T-cell (primary cell): ENCODE measurements at places on chromosomes 5 and 9. TPM values are rescaled to one million over a fixed set of nuclear protein-coding genes. Genes with fewer than 3 reads are reported as not detected.

PPP3R2 gene
- not detected for total RNA-seq

MAMDC4 gene
- total RNA-seq = 10.7 TPM

TMOD1 gene
- 1.3 TPM for total RNA-seq

NUTM2G gene
- not detected for total RNA-seq

GRXCR2 gene
- not detected for total RNA-seq

PCDHB2 gene
- not detected for total RNA-seq

CCNB1 gene
- total RNA-seq = 4.1 TPM

SLC35D2 gene
- 16.2 TPM for total RNA-seq

LHX2 gene
- total RNA-seq = not detected

DIMT1 gene
- total RNA-seq = 25.9 TPM

TMC1 gene
- not detected for total RNA-seq

CORO2A gene
- 12.4 TPM for total RNA-seq

HSPA5 gene
- 142 TPM for total RNA-seq

CNTFR gene
- not detected for total RNA-seq

FGF18 gene
- 0.18 TPM for total RNA-seq

GLRA1 gene
- not detected for total RNA-seq

ZNF618 gene
- total RNA-seq = 0.82 TPM

RNF20 gene
- 53.4 TPM for total RNA-seq

EDIL3 gene
- 0.18 TPM for total RNA-seq

MORN5 gene
- not detected for total RNA-seq

GPRIN1 gene
- total RNA-seq = 0.54 TPM

GBGT1 gene
- 13.3 TPM for total RNA-seq

MAP1B gene
- 0.47 TPM for total RNA-seq

OR2V2 gene
- total RNA-seq = not detected

PCDHB16 gene
- not detected for total RNA-seq

ISCA1 gene
- total RNA-seq = 61.1 TPM

KCNV2 gene
- not detected for total RNA-seq

HK3 gene
- 0.16 TPM for total RNA-seq

SLC27A4 gene
- 17.5 TPM for total RNA-seq

SOX30 gene
- 0.10 TPM for total RNA-seq

GPR150 gene
- 2.2 TPM for total RNA-seq

SLC1A3 gene
- total RNA-seq = not detected

SLC6A18 gene
- total RNA-seq = not detected

CA9 gene
- total RNA-seq = not detected

ADRB2 gene
- 2.3 TPM for total RNA-seq

FAM163B gene
- not detected for total RNA-seq

PCDHGA2 gene
- total RNA-seq = not detected

EQTN gene
- total RNA-seq = not detected
